Stimulated activated CD8-positive, alpha-beta memory T cell treated with anti-CD3 and anti-CD28 coated beads, Interleukin-4, amount 100 ng/mL, for 24 hours (primary cell): ENCODE measurements at places on chromosomes 13 and 19.

DNA sequence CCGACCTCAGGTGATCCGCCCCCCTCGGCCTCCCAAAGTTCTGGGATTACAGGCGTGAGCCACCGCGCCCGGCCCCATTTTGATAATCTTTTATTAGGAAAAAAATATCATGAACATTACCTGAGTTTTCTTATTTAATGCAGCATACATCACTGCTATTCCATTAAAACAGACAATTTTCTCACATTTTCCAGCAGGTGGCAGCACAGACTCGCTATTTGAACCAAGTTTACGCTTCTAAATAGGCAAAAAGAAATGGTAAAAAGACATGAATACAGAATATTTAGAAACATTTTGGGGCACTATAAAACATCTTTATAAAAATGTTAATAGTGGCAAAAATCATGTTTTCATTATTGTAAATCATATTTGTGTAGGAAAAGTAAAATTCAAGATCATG lies 903.1 kb downstream of the SLITRK6 start:
- DNase-seq, result no peak

DNA sequence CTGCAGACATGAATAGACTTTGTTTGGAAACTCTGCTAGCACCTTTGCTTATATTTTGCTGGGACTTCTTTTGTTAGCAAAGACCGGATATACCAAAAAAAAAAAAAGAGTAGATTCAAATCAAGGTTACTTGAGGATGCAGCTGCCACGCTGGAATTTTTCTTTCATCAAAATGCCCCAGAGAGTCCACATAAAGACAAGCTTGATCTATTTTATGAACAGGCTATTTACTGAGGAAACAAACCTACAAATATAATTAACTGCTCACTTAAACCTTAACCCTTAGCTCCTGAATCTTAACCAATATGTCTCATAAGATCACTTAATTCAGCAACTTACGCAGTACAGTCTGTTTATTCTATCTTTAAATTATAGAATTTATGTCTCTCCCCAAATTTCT lies 27.1 kb upstream of the DOCK9 start:
- no peak for DNase-seq

- DNase-seq, result no peak
Measured at GRCh38 chr13:75585153-75585552, 35.6 kb downstream of the UCHL3 start.

GRCh38 chr13:49651570-49652354 lies 23.5 kb downstream of the ARL11 start:
- DNase-seq, result no peak

DNA sequence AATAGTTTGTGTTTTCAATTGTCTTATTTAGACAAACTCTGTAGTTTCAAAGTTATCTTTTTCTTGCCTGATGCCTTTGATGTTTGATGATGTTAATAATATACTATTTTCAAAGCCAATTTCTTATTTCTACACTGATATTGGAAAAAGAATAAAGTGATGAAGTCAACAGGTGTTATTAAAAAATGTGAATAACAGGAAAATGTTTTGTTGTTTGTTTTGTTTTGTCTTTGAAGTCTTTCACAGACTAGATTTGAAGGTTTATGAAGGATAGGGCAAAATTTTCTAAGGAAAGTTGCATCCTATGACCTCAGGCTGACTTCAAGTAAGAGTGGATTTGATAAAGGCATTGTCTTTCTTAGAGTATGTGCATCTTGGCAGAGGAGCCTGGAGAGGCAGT lies 31.2 kb downstream of the ZNF790 start:
- no peak for DNase-seq

DNA sequence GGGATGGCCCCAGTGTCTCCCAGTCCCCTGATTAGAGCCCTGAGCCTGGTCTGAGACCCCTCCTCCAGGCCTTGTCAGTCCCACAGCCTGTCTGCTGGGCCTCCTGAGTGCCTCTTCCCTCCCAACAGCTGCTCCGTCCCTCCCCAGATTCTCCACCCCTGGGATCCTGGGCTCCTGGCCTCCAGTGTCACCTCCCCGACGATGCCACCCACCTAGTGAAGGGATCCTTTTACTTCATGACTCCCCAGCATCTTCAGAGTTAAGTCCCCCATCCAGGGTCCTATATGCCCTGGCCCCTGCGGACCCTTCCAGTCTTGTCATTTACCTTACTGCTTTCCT lies 4.4 kb upstream of the PRX start:
- DNase-seq, result no peak

DNA sequence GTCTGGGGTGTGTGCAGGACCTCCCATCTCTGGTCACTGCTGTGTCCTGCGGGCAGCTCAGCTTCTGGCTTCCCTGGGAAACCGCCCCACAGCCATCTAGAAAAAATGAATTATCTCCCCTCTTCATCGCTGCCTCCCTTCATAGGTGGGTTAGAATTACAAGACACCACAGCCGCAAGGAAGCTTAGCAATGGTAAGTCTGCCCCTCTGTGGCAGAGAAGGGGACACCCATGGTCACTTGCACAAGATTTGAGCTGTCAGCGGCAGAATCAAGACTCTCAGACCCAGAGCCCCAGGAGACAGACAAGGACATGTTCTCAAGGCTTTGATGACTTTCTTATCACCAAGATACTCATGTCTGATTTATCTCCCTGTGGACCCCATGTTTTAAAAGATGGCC lies 110.8 kb upstream of the PABPC3 start:
- DNase-seq, result no peak

- no peak for DNase-seq
Measured at GRCh38 chr19:343451-343931, 1.1 kb downstream of the MIER2 start.

DNA sequence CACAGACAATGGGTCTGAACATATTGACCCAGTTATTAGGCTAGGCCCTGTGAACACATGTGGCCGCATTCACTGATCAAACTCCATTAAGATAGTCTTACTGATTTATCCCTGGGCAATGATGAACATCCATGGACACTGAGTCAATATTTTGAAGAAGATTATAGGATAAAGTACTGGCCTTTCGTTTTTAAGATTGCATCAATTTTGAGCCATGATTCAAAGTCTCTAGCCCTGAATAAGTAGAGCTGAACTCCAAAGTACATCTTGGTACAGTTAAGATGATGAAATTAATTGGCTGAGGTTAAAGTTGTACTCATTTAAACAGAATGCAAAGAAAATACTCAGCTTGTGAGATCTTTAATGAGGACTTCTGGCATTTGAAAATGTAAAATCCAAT lies 1581.9 kb downstream of the EFNB2 start:
- DNase-seq, result no peak

DNA sequence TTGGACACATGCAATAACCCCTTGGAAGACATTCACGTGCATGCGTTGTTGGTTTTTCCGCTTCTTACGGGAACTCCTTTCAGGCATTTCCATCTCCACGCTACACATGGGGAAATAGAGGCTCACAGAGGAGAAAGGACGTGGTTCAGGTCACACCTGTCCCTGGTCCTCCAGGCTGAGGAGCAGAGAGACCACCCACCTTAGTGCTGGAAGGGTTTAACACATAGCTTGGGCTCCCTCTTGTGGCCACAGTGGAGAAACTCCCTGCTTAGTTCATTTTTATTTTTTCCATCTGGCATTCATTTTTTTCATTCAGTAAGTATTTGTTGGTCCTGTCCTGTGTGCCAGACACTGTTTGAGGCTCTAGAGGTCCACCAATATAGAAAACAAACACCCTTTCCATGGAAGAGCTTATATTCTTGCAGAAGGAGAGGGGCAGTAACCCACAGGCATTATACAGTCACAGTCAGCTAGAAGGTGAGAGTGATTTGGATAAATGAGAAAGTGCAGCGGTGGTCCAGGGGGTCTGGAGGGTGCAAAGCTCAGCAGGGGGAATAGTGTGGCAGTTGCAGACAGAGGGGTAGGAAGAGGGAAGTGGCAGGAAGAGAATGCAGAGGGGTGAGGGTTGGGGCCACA lies 24.2 kb upstream of the TTYH1 start:
- peak; percentile 46 for DNase-seq

DNA sequence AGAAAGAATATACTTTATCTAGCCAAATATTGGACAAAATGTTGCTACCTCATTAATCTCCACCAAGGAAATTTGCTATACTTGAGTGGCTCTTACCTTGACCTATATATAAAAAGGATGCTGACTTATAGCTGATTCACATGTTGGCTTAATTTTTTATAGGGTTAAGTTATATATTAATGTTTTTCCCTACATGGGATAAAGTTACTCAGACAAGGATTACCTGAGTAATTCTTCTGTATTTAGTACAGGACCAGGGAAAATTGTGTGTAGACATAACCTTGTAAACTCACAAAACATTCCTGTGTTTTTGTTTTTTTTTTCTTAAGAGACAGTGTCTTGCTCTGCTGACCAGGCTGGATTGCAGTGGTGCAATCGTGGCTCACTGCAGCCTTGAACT lies 30.6 kb upstream of the SOHLH2 start:
- no peak for DNase-seq

DNA sequence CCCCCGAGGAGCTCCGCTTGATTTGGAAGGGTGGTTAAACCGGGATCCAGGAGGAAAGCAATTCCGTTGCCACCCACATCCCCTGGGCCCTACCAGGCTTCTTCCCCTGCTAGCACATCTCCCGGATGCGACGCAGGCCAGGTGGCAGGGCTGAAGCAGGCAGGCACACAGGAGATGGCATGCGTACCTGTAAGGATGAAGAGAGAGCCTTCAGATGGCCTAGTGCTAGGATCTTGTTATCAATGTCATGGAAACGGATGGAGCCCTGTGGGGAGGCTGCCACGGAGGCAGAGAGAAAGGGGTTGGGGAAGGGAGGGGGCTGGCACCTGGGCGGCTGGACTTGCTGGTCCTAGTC lies 8.5 kb upstream of the SOX1 start:
- DNase-seq, result no peak

- DNase-seq, result no peak
Measured at GRCh38 chr13:107234319-107235073, 666.6 kb upstream of the ARGLU1 start.

- no peak for DNase-seq
Measured at GRCh38 chr19:17411801-17412200, 6.4 kb upstream of the BST2 start.

GRCh38 chr13:51738226-51738905 lies 65.6 kb downstream of the DHRS12 start:
- DNase-seq, result no peak

- DNase-seq, result no peak
Measured at GRCh38 chr13:48502601-48503319, 30.1 kb downstream of the RCBTB2 start.

- no peak for DNase-seq
Measured at GRCh38 chr13:45184693-45185092, 16.2 kb downstream of the KCTD4 start.

GRCh38 chr19:39701291-39701690 lies 3.0 kb upstream of the LGALS14 start:
- DNase-seq, result no peak

DNA sequence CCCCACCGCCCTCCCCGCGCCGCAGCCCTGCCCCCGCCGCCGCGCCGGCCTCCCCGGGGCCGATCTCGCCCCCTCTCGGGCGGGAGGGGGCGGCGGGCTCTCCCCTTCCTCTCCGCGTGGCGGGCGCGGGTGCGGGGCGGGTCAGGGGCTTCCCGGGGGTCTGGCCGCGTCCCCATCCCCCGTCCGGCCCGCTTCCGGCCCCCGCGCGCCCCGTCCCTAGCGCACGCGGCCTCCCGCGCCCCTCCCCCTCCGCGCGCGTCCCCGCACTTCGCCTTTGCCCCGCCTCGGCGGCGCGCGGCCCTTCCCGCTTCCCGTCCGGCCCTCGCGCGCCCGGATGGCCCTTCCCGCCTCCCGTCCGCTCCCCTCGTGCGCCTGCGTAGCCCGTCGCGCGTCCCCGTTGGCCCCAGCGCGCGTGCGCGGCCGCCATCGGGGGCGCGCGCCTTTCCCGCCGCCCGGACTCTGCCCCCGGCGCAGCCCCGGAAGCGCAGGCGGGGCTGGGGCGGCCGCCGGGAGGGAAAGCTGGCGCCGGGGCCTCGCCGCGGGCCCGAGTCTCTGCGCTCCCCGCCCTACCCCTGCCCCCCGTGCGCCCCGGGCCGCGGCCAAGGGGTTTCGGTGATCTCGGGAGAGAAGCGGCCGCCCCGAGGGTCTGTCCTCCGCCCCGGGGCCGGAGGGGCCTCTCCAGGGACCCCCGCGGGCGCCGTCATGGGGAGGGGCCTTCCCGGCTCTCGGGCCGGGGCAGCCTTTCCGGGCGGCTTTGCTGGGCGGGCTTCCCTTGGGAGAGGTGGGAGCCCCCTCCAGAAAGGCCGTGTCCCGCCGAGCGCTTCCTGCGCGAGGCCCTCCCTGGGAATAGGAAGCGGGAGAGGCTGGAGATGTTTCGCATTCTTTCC lies 519 bp downstream of the PTBP1 start:
- DNase-seq, result peak; percentile 85

DNA sequence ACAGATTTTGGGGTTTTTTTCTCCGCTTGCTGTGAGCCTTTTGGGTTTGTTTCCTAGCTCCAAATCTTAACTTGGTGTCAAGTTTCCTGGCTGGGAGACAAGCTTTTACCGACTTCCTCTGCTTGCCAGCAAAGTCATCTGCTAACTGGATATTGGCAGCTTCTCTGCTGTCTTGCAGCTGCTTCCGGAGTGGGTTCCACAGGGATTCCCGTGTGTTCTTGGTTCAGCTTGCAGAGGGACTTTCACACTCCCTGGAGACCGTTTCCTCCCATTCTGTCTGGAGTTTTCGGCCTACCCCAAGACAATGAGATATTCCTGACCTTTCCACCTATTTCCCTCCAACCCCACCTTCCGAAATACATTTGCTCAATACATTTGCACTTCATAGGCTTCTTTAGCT lies 2.2 kb upstream of the COLGALT1 start:
- no peak for DNase-seq
